Tibial artery (tissue), 4 donors: ENCODE measurements at places on chromosomes 7 and 10.

GRCh38 chr10:2130705-2131305, 393.5 kb upstream of the ADARB2 start:
- DNase-seq = no peak

DNA sequence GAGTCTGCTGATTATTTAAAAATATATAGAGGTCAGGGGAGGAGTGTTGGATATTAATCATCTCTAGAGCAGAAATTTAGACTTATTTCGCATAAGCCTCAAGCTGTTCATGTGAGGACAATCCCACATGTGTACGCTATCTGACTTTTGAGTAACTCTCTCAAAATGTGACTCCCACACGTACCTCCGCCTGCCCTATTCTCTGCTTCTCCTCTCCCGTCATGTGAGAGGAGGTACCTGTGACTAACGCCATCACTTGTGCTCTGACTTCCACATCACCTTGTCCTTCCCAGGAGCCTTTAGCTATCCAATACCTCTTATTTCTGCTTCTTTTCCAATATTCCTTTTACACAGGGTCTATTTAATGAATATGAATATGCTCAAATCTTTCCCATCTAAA, 119.3 kb upstream of the CALCR start:
- DNase-seq = no peak

GRCh38 chr10:84178160-84178609, 4.6 kb downstream of the GPR15LG start:
- no peak for DNase-seq

DNA sequence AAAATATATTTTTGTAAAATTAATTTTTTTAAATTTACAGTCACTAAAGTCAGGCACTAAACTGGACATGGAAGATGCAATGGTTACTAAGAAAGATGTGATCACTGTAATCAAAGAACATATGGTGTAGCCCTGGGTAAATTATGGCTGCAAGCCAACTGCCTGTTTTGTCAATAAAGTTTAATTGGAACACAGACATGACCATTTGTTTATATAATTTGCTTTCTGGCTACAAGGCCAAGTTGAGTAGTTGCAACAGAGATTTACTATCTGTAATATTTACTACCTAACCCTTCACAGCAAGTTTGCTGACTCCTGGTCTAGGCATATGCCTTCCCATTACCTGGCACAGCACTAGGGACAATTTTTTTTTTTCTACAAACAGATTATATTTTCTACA, 448.9 kb downstream of the ADRA2A start:
- no peak for DNase-seq

- DNase-seq = no peak
These were observed 63.3 kb downstream of the NKX6-2 start for GRCh38 chr10:132722394-132723329.

- DNase-seq = no peak
These were observed 56.9 kb downstream of the ATAD1 start for GRCh38 chr10:87761153-87761552.

GRCh38 chr7:45977256-45977780, 56.2 kb upstream of the IGFBP3 start:
- DNase-seq = no peak
